ENCODE measurements at places on chromosomes 4 and X. TPM values are rescaled to one million over a fixed set of nuclear protein-coding genes. Genes with fewer than 3 reads are reported as not detected.
A peak's percentile ranks its signal among the peaks of the same experiment; 100 is the strongest.

The CXCR3 gene
- not detected for polyA plus RNA-seq

The HSFX4 gene
- polyA plus RNA-seq, result not detected

DNA sequence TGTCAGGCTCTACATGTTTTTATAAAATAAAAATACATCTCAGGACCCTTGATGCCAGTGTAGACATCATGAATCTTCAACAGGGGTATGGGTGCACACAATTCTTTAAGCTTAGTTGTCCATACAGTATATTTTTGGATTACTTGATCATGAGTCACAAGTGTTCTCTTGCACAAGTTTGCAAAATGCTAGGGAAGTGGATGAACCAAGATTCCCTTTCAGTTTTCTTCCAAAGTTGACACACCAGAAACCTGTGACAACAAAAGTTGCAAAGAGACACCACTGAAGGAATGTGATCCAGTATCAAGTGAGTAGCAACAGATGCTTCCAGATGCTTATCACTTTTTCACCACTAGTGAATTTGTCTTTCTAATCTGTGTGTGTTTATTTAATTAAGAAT is 1021.2 kb downstream of the PCDH7 start:
- no peak for DNase-seq

DNA sequence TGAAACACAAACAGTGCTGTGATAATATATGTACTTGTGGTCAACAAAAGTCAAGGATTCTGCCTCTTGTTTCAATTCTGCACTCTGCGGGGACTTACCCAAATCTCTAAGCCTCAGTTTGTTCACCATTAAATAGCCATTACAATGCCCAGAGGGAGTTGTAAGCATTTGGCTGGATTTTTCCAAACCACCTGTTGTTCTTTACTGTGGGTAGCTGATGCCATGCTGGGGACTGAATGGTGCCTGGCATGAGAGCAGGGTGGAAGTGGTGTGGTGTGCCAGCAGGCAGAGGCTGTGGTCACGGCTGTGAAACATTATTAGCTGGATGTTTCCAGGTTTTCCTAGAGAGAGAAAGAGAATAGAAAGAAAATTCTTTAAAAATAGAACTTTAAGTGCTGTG is 60.7 kb upstream of the PAK3 start:
- no peak for DNase-seq

DNA sequence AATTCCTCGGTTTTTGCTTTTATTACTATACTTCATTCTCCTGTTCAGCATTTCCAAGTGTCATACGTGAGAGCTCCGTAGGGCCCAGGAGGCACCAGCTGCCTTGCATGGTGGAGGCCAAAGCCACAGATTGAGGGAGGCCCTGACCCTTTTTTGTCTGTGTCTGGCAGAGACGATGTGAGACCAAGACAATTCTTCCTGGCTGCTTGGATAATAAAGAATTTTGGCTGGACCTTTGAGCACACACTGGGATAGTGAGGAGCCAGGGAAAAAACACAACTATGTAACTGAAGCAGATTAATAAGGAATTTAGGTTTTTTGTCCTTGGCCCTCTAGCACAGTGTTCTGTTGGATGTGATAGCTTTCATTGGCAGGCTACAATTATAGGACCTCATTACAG is 161.0 kb downstream of the CPXCR1 start:
- DNase-seq, result no peak

DNA sequence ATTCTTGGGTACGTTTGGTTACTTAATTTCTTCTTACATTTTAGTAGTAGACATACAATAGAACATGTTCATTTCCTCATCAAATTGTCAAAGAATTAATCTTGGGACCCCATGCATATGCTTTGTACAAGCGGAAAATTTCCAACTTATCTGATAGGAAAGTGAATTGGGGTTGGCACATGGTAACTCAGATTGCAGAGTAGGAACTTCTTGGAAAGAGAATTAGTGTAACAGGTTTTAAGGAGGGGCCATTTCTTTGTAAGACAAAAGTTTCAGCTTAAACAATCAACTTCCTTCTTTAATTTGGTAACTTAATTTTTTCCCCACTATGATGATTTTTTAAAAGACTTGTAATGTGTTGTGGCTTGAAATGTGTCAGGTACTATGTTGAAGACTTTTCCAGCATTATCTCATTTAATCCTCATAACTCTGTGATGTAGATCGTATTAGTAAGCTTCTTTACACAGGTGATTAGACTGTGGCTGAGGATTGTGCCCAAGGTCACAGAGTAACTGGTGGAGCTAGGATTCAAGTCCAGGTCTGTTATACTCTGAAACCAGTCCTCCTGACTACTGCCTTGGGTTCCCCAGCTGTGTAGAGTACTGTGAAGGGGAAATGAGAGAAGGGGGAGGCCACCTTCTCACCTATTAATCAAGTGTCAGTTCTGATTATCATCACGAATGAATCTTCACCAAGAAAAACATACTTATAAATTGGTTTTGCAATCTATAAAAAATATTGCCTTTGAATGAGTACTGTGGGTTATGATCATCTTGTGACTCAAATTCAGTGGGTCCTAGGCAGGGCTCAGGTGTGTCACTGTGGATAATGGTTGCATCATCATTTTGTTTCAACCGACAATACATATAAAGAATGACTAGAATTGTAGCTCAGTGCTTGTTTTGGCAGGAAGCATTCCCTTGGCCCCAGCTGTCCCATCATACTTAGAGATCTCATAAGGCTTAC is 4.3 kb downstream of the GK start:
- no peak for DNase-seq

GRCh38 chrX:22134681-22135080 is 102.6 kb downstream of the PHEX start:
- peak; percentile 73 for DNase-seq

DNA sequence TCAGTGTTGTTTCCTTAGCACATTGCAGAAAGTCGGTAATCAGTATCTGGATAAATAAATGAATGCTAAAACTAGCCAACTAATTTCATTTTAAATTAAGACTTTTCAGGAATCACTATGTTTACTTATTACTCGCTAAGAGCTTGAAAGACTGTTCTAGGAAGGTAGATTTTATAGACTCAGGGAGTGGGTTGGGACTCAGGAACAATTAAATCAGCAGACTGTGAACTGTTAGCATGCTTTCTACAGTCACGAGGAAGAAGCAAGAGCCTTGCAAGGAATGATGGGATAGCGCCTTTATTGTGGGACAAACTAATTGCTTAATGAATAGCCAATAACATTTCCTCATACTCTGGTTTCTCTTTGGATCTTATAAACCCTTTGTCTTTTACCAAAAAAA is 183.2 kb upstream of the AADAT start:
- DNase-seq, result no peak
